ENCODE measurements at places on chromosomes 1 and 21.

GRCh38 chr1:20076710-20077461 lies 6.9 kb downstream of the PLA2G5 start:
- no peak for DNase-seq

DNA sequence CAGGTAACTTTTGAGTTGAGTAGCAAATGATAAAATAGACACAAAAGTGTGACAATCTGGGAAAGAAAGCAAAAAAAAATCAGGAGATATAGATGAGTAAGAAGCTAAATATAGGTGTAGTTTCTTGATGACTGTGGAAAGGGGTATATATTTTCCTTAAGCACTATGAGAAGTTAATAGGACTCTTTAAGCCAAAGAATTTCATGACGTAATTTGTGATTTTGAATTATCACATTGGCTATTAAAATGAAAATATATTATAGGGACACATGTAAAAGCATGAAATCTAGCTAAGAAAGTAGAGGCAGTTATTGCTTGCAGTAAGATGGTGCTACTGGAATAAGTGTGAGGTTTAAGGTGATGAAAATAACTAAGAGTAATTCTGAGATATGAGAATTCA lies 759.1 kb downstream of the KCNT2 start:
- no peak for DNase-seq

DNA sequence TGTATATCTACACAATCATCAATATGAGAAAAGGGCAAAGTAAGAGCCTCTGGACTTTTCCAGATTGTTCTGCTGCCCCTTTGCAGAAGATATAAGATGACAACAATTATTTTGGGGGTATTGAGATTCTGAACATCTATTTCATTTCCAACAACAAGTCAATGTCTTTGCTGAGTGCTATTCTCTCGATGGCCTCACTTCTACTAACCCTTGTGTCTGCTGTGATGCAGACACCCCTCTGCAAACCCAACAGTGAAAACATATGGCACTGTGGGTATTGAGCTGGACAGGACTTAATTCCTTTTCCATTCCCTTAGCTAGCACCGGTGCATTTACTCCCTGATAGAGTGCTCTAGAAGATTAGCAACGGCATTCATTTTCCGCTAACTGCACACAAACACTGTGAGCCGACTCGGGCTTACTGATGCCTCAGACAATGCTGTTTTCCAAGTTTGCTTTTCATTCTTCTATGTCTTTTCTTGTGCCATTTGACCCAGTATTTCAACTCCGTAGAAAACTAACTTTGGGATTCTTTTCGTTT lies 33.4 kb upstream of the SMYD2 start:
- no peak for DNase-seq

GRCh38 chr1:213135572-213135971 lies 84.5 kb downstream of the RPS6KC1 start:
- no peak for DNase-seq

DNA sequence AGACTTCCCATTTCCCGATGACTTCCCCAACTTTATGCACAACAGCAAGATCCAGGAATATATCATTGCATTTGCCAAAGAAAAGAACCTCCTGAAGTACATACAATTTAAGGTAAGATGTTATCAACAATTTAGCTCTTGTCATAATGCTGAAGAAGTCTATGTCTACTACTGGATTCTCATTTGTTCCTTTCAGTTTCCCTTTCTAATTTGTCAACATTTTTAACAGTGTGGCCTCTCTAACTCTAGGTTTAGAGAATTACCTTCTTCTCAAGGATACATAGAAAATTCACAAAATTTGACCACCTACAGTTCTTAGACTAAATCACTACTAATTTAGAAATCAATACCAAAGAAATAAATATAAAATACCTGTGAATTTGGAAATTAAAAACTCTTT lies 13.2 kb downstream of the FMO3 start:
- no peak for DNase-seq

- DNase-seq = peak; percentile 79
These were observed 16.5 kb upstream of the PIGV start for GRCh38 chr1:26771285-26771642.

- no peak for DNase-seq
These were observed 79.5 kb downstream of the BEND5 start for GRCh38 chr1:48697066-48697707.

DNA sequence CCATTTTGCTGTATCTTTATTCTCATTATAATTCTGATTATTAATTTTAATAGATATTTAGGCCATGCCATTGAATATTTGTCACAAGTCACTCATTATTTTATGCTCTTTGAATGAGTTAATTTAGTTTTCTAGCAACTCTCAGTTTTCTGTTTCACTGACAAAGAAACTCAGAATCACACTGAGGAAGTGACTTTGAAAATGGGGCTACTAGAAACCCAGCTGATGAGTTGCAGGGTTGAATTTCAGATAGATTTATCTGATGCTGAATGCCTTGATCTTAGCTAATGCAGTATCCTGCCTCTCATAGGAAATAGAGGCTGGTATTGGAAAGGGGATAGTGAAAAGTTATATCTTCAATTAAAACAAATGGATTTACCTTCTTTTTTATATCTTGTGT lies 67.4 kb upstream of the PLA2G4A start:
- DNase-seq = no peak

DNA sequence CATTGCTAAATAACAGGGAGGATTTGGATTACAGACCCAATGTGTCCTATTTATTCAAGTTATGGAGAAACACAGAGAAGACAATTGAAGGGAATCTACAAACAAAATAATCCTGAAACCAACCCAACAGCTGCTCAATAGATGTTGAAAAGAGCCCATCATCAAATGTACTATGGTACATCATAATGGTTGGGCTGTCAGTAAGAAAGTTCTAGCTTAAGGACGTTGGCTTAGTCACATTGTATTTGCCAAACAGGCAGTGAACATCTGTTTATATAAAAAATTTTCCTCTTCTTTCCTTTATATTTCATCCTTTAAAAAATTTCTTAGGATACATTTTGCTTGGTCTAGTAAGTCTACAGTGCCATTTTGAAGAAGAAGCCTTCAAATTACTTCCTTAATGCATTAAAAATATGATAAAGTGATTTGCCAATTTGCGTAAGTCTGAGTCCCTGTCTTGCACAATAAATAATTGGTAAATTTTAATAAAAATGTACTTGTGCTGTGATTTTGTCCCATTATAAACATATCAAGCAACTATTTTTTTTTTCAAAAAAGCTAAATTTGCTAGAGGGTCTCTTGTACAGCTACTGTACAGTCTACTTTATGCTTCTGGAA lies 14.4 kb downstream of the MAP3K7CL start:
- no peak for DNase-seq

DNA sequence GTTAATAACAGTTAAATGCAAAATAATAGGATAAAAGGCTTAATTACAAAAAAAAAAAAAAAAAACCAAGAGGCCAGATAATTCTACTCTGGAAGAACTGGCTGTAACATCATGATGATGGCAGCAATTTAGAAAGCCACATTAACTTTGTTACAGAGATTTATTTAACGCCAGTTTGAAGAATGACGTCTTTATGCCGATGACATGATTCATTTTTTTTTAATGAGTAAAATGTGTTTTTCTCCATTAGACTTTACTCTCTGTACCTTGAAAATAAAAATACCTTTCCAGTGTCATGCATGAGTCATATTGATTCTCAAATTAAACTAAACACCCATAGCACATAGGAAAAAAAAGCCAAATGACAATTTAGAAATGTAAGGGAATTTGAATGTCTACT lies 226.1 kb downstream of the RGS7 start:
- no peak for DNase-seq

DNA sequence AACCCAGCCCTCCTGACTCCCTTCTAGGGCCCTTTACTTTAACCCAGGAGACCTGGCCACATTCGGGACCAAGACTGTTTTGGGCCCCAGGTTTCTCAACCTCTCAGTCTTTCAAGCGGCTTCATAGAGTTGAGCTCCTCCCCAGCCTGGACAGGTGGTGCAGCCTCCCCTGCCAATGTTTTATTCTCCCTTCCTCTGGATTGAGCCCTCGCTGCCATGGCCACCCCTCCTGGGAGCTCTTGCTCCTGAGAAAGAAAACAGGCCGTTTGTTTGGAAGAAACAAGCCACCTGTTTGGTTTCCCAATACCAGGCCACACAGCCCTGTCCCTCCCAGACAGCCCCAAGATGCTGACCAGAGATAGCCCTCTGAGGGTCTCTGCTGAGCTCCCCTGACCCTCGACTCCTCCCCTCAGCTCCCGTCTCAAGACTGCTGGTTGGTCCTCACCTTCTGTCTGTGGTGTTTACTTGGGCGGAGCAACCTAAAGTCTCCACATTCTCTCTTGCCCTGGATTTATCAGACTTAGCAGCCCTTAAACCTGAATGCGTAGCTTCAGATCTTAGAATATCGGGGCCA lies 3.3 kb downstream of the TMEM51 start:
- DNase-seq = no peak

DNA sequence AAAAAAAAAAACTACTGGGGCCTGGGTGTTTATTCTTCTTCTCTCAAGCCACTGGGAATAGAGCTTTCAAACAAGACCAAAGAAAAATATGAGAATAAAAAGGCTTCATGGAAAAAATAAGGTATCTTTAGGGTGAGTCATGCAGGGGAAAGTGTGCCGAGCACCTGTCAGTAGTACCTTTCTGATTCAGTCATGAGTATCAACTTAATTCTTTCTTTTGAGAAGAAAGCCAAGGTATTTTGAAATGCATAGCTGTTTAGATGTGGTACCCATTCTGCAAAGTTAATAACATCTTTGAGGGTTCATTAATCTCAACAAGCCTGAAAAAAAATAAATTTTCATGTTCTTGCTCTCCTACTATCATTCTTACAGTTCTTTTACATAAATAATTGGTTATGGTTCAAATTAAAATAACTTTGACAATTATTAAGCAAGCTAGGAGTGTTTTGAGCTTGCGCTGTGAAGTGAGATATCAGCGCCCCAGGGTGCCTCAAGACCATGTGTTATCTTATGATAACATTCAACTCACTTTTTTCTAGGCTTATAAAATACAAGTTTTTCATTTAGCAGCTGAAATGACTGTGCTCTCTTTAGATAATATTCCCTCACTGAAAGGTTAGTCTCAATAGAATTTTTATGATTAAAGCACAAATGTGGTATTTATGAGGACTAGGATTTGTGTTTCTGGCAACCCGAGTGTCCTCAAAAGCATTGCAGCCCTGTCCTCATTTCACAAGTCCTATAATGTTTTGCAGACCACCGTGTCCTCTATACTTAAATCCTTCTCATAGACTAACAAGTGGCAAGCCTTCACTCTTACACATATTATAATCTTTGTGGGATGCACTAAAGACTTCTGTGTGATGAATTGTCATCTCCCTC lies 138.6 kb downstream of the SLC44A5 start:
- no peak for DNase-seq

GRCh38 chr1:93328809-93329760 lies 16.6 kb upstream of the DR1 start:
- DNase-seq = no peak

DNA sequence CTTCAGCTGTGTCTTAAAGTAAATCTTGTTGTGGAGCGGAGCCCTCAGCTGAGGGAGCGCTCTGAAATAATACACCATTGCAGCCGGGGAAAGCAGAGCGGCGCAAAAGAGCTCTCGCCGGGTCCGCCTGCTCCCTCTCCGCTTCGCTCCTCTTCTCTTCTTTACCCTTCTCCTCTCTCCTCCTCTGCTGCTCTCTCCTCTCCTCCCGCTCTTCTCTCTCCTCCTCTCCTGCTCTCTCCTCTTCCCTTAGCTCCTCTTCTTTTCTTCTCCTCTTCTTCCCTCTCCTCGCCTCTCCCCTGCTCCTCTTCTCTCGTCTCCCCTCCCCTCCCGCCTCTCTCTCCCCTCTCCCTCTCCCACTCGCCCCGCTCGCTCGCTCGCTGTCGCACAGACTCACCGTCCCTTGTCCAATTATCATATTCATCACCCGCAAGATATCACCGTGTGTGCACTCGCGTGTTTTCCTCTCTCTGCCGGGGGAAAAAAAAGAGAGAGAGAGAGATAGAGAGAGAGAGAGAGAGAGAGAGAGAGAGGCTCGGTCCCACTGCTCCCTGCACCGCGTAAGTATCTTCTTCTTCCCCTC lies at the start of gene PROX1:
Gene PROX1, plus strand, starts transcription at position 47 of the 580 bp plus-strand sequence. CDS start 8,563 bp downstream, outside the sequence.
- peak; percentile 56 for DNase-seq

- DNase-seq = no peak
These were observed 9.6 kb downstream of the KRTAP10-1 start for GRCh38 chr21:44530221-44530902.

GRCh38 chr1:117732956-117733355 lies 127.1 kb downstream of the TENT5C start:
- no peak for DNase-seq

- no peak for DNase-seq
These were observed 1.3 kb upstream of the TMEM54 start for GRCh38 chr1:32902535-32902920.
